Chondrocyte (in vitro differentiated cells): ENCODE measurements at places on chromosomes 6 and 20. TPM values are rescaled to one million over a fixed set of nuclear protein-coding genes. Genes with fewer than 3 reads are reported as not detected.
A peak's percentile ranks its signal among the peaks of the same experiment; 100 is the strongest.

DNA sequence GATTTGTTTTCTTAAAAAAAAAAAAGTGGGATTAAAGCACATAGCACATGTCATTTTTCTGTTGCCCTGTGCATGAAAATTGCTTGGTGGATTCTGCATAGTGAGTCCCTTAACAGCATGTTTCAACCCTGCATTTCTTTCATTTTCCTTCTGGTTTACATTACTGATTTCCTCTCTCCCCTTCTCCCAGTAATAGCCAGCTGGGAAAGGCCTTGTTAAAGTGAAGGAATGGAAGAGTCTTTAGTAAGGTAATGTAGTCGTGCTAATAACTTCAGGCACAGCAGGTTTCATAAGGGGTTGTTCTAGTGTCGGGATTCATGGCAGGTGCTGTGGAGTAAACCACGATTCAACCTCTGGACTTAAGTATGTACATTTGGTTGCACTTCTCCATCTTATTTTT lies 202.4 kb downstream of the FARS2 start:
- H3K4me1 ChIP-seq: peaks cover 38% of the 10 kb centered on the region
- H3K36me3 ChIP-seq: no peaks in the 10 kb centered on the region
- H3K27ac ChIP-seq: peak overlapping the region; percentile 77
- H3K4me3 ChIP-seq: no peak overlapping the region

DNA sequence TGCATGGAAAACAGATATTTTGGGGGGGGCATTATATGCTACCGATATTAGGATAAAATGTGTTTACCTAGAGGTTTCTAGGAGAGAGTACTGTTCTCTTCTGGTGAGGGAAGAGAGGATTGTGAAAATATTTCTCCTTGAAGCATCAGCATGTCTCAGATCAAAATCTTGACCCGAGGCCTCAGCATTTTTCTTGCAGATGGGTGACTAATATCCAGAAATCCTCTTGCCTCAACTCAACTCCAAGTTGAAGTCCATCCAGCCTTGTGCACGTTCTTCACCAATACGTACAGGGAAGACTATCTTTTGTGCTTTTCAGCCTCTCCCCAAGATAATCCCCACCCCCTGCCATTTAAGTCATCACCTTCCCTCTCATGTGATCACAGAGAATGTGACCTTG lies 59.5 kb downstream of the PRND start:
- no peak overlapping the region for H3K27ac ChIP-seq
- H3K4me3 ChIP-seq: no peak overlapping the region
- peaks cover 15% of the 10 kb centered on the region for H3K36me3 ChIP-seq
- H3K4me1 ChIP-seq: no peaks in the 10 kb centered on the region
- H3K27me3 ChIP-seq: peaks cover 2% of the 10 kb centered on the region

DNA sequence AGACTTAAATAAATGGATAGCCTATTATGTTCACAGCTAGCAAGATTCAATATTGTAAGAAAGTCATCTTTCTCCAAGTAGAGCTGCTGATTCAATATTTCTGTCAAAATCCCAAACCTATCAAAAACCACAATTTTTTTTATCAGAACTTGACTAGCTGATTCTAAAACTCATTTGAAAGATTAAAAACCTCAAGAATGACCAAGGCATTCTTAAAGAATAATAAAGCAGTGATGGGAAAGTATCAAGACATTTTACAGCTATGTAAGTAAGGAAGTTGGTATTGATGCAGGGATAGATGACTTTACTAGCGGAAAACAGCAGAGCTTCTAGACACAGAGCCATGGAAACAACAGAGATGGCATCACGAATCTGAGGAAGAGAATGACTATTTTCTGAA lies 64.7 kb downstream of the SAMD3 start:
- H3K27ac ChIP-seq: no peak overlapping the region
- H3K27me3 ChIP-seq: peaks cover 2% of the 10 kb centered on the region
- H3K4me1 ChIP-seq: no peaks in the 10 kb centered on the region
- DNase-seq: no peak

TOX2 gene
- total RNA-seq: 0.12 to 0.18 TPM in 2 of 3 replicates, not detected in the other

DNA sequence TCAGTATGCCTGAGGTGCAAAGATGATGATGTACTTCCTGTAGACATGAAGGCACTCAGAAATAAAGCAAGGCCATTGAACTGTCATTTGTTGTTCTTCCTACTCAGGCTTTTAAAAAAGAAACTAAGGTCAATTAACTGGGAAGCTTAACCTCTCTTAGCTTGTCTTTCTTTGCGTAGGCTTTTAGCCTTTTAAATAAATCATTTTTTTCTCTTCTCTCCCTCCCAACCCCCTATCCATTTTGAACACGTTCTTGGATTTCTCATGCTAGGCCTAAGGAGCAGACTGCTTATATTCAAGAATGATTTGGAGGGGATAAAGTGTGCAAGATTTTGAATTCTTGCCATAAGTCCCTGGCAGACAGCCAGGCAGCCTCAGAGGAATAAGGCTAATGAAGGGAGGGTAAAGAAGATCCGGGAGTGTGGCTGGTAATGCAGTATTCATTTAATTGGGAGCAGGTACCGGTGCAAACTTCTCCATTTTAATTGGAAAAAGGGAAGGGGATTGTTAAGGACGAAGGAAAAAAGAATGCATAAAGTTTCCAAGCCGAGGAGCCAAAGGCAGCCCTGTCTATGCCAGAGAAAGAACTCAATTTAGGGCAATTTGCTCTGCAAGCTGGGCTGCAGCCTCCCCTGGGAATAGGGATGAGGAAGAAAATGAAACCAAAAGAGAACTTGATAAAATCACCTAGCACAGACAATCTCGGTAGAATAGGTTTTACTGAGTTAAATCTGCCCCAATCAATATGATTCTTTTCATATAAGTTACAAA lies 343.8 kb upstream of the MMS22L start:
- H3K36me3 ChIP-seq: no peaks in the 10 kb centered on the region
- DNase-seq: no peak
- H3K4me3 ChIP-seq: no peak overlapping the region
- peaks cover 25% of the 10 kb centered on the region for H3K4me1 ChIP-seq
- H3K27me3 ChIP-seq: no peaks in the 10 kb centered on the region

ZBTB12 gene
- total RNA-seq: 6.3 to 7.6 TPM (median 6.7 TPM) in 3 replicates
